Kidney epithelial cell (primary cell): ENCODE measurements at places on chromosomes 11 and 22.

GRCh38 chr11:130465263-130465662, 16.8 kb downstream of the ADAMTS15 start:
- no peak for DNase-seq

DNA sequence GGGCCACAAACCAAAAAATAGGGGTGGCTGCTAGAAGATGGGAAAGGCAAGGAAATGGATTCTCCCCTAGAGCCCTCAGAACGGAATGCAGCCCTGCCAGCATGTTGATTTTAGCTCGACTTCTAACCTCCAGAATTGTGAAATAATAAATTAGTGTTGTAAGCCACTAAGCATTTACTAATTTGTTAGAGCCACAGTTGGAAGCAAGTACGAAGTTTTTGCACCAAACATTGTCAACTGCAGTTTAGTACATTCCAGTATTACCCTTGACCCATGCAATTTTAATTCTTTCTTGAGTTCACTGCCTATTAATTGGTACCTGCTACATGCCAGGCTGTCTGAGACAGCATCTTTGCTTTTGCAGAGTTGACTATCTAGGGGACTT, 32.2 kb downstream of the PARVA start:
- no peak for DNase-seq

GRCh38 chr11:98625526-98625925, 395.2 kb upstream of the CNTN5 start:
- DNase-seq: no peak

DNA sequence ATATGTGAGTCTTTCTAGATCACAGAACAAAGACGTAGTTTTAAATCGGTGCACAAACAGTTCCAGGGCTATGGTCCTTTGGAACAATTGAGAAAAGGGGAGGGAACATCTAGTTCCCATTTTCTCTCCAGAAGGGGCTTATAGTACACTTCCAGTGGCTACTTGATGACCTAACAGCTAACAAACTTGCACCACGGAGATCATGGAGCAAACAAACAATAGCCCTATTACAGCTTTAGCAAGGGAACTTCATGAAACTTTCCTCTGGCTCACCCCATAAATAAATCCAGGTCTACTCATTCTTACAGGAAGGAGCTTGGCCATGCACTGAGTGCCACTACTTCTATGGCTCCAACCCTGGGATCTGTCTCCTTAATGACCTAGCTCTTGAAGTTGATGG, 8.3 kb upstream of the FOLR2 start:
- DNase-seq: no peak

DNA sequence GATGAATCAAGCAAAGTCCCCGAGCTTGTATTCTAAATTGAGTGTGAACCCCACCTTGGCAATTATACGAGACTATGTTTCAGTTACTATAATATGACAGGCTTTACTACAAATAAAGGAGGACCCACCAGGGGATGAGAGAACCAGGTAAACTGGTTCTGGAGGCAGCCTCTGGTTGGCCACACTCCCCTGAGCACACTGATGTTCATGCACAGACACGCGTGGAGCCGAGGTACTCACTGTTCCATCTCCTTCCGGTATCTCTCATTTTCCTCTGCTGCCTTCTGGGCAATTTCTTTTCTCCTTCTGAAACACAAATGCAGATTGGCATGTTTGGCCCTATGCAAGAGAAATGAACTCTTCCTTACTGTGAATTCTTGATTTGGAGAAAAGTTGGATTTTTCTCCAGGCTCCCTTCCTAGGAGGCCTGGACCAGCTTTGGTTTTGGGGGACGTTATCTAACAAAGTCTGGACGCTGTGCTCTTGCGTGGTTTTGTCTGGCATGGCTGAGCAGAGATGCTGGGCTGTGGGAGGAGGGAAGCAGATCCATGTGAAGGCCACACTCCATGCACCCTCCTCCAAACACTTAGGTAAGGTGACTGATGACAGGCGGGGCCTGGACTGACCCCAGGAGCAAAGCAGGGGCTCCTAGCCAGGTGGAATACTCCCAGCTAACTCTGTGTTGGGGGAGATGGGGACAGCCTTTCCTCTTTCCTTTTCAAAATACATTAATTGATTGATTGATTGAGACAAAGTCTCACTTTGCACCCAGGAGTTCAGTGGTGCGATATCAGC, 22.9 kb downstream of the USH1C start:
- no peak for DNase-seq

GRCh38 chr11:134332189-134332631, 422 bp downstream of the GLB1L2 start:
- DNase-seq: no peak

- no peak for DNase-seq
These were observed 18.6 kb downstream of the TSKU start for GRCh38 chr11:76801736-76802135.

GRCh38 chr11:112694813-112695212, 266.4 kb upstream of the NCAM1 start:
- no peak for DNase-seq

DNA sequence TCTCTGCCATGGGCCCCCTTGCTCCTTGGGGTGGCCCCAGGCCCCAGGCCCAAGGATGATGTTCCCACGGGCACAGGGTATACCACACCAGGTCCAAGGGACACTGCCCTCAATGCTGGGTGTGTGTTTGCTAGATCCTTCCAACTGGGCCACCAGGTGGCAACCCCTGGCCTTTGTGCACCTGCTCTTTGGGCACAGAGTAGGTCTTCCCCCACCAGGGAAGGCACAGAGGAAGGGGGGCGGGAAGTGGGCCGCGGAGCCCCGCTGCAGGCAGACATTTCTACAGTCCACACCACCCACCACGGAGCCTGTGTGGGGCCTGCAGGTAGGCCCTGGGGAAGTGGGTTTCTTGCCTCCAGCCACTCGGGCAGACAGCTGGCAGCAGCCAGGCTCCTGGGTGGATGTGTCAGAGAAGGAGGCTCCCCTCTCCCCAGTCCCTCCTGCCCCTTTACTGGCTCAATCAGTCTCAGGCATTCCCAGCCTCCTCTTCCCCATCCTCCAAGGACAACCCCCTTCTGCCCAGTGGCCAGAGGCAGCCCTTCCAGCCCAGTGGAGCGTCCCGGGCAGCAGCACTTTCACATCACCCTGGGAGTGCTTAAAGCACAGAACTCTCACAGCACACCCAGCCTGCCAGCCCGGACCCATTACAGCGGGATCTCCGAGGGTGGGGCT, 21.6 kb downstream of the MAFF start:
- peak; percentile 70 for DNase-seq

DNA sequence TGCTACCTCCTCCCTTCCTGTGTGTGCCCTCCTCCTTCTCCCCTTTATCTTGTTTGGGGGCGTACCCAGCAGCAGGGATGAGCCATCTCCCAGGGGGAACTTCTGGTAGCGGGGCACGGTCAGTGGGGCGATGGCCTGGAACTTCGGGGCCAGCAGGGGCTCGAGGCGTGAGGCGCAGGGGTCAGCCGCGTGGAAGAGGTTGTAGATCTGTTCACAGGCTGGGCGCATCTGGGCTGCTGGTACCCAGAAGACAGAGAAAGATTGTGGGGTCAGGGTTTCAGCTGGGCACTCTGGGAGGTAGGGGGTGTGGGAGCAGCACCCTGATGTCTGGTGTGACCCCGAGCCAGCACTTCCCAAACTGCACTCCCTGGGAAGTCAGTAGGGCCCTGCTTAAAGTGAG, 9.1 kb downstream of the PITPNM1 start:
- DNase-seq: no peak

DNA sequence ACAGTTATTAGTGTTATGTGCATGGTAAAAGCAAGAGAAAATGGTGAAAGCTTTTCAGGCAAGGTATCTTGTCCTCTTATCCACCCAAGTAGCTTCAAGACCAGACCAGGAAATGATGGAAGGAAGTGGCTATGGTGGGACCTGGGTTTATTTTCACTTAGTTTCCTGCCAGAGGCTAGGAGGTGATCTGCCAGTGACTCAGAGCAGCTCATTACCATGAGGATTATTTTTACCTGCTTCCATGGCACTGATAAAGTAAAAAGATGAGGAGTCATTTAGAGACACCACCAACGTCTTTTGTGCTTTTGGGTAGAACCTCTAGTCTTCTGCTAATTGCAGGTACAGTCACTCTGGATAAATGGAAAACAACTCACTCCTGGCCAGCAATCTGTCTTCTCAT, 339.9 kb upstream of the KIRREL3 start:
- no peak for DNase-seq

GRCh38 chr22:48297296-48297695, 1530.4 kb downstream of the BRD1 start:
- DNase-seq: no peak

DNA sequence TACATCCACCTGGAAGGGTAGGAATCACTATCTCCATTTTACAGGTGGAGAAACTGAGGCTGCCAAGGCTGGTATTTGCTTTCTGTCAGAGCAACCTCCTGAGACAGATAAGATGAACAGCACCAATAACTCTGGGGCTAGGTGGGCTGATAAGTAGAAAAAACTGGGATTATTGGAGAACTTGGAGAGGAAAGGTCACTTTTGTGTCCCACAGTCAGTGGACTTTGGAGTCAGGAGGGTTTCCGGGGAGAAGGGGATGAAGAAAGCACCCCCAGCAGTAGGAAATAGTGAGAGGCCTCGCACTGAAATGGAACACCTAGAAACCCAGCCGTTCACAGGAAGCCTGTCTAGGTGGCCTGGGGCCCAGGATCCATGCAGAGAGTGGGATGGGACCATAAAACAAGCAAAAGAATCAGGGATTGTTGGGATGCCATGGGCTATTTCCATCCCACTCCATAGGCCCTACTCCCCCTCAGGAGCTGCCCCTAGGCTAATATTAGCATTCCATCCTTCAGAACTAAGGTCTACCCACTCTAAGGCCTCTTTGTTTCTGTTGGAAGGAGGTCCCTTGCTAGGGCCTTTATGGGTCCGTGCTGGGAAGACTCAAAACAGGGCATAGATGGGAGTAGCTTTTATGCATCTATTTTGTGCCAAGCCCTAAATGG, 31.0 kb upstream of the FCHSD2 start:
- no peak for DNase-seq

- no peak for DNase-seq
These were observed 215.5 kb downstream of the BUD13 start for GRCh38 chr11:116557282-116557681.

GRCh38 chr11:133636711-133637355, 104.5 kb upstream of the OPCML start:
- DNase-seq: no peak

- DNase-seq: no peak
These were observed 13.4 kb downstream of the TSSC4 start for GRCh38 chr11:2413742-2414579.
